AG08395 (cell line): ENCODE measurements at places on chromosomes 1 and 21.

DNA sequence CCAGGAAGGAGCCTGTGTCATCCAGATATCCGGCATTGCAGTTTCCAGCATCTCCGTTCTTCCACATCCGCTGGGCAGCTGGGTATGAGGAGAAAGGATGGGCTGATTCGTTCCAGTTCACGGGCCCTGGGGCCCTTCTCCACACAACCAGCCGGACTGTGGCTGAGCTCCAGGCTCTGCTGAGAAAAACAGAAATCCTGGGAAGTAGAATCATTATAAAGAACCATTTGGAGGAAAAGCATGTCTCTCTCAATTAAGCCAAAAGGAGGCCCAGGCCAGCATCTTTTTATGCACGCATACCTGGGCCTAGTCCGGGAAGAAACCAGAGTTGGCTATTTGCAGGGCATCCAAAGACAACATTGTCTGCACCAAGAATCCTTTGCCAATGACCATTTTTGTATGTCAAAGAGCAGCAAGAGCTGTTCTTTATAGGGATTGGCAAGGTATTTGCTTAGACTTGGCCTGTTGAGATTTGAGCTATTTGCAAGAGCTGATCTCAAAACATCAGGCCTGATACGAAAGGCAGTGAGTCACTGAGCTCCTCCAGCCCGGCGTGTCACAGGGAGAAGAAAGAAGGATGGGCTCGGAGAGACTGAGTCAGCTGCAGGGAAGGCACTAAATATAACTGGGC is 84.9 kb upstream of the ARHGEF16 start:
- peak; percentile 95 for DNase-seq

- DNase-seq: no peak
These were observed 180.7 kb downstream of the MRPL39 start for GRCh38 chr21:25426580-25426979.

DNA sequence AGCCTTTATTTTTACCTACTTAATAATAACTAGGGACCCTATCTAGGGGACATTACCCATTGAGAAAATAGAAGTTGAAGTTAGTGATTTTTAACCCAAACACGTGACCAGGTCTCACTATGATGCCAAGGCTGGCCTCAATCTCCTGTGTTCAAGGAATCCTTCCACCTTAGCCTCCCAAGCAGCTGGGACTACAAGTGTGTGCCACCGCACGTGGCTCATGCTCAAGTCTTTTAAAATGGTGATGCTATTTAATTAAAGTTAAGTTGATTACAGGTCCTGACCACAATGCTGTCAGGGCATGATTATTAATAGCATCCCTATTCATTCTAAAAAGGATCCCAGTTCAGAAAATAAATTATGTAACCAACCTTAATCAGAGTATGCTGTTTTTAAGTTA is 25.0 kb downstream of the FUBP1 start:
- DNase-seq: no peak

GRCh38 chr1:204102029-204102611 is 29.2 kb downstream of the SOX13 start:
- DNase-seq: no peak

GRCh38 chr1:1538334-1538733 is 2.1 kb downstream of the TMEM240 start:
- no peak for DNase-seq
